ENCODE measurements at places on chromosomes 5 and 9. TPM values are rescaled to one million over a fixed set of nuclear protein-coding genes. Genes with fewer than 3 reads are reported as not detected.

Gene GABBR2
- total RNA-seq = 3.8 TPM

Gene OR1J2
- not detected for total RNA-seq

Gene ANKRD20A1
- total RNA-seq = not detected

Gene NAIP
- 3.3 TPM for total RNA-seq

Gene SLC1A3
- total RNA-seq = 0.37 TPM

Gene TICAM2
- total RNA-seq = 6.3 TPM

Gene SPATA9
- total RNA-seq = not detected

Gene ARHGEF28
- 8.0 TPM for total RNA-seq

Gene LCP2
- total RNA-seq = not detected

Gene QRFP
- not detected for total RNA-seq

Gene GRPEL2
- total RNA-seq = 49.1 TPM

Gene NIM1K
- total RNA-seq = not detected

Gene FANCC
- total RNA-seq = 10.7 TPM

Gene GRIA1
- not detected for total RNA-seq

Gene HEXB
- 208 TPM for total RNA-seq

Gene GNA14
- total RNA-seq = not detected

Gene STING1
- total RNA-seq = 45.6 TPM

Gene SMIM33
- total RNA-seq = not detected

Gene ZBTB43
- 3.8 TPM for total RNA-seq

Gene BARHL1
- not detected for total RNA-seq

Gene NRG2
- 2.8 TPM for total RNA-seq

Gene TPPP
- total RNA-seq = not detected
